ENCODE measurements at places on chromosomes 13 and 19. TPM values are rescaled to one million over a fixed set of nuclear protein-coding genes. Genes with fewer than 3 reads are reported as not detected.

Gene MAP4K1
- polyA plus RNA-seq, result 82.9 TPM

Gene WBP4
- polyA plus RNA-seq, result 16.6 TPM

Gene CCNA1
- polyA plus RNA-seq, result 3.4 TPM

Gene SIAH3
- 0.07 TPM for polyA plus RNA-seq

DNA sequence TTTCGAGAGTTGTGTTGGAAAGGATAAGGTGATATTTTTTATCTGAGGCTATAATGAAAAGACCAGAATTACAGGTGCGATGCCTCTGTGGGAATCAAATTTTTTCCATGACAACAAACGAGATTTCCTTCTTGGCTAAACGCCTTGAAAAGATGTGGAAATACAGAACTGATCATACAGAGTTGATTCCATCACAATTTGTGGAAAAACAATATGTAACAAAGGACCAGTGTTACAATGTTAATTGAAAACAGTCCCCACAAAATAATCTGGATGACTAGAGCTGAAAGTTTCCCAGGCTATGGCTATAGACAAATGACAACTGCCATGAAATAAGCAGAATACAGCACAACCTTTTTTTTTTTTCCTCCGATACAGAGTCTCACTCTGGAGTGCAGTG, 628.9 kb downstream of the DIAPH3 start:
- no peaks in the 10 kb centered on the region for H3K27me3 ChIP-seq
- no peaks in the 10 kb centered on the region for H3K36me3 ChIP-seq
- DNase-seq, result no peak
- peaks cover 3% of the 10 kb centered on the region for H3K4me1 ChIP-seq
- no peak overlapping the region for H3K4me3 ChIP-seq

GRCh38 chr19:44592451-44592890, 20.9 kb upstream of the IGSF23 start:
- no peaks in the 10 kb centered on the region for H3K4me1 ChIP-seq
- no peak overlapping the region for H3K27ac ChIP-seq
- H3K4me3 ChIP-seq, result no peak overlapping the region
- no peak for DNase-seq

Gene CACNG7
- polyA plus RNA-seq, result 0.05 TPM

DNA sequence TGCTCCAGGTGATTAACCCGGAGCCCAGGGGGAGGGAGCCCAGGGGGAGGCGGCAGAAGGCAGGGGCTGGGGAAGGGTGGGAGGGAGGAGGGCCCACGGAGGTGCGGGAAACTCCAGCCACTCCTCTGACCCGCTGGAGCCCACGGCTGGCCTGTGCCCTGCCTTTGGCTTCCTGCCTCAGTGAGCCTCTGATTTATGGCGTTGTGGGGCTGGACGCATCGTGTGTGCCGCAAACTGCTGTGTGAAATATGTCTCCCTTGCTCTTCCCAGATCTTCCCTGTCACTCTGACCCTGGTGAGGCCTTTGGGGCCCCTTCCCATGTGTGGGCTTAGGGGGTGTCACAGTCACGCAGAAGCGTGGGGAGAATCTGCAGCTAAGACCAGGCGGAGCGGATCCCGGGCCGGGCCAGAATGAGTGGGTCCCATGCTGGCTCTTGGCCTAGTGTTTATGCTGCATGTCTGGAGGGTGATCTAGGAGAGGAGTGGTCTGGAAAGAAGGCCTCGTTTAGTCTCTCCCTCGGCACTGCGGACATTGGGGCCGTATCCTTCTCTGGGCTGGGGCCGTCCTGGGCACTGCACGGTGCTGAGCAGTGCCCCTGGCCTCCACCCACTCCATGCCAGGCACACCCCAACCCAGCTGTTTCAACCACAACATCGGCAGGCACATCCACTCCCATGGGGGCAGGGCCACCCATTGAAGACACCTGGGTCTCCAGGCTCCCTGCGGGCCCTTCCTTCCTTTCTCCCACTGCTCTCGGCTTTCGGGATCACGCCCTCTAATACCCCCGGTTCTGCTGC, 123.0 kb downstream of the KDM4B start:
- H3K4me3 ChIP-seq, result no peak overlapping the region
- no peaks in the 10 kb centered on the region for H3K27me3 ChIP-seq
- no peak for DNase-seq
- H3K27ac ChIP-seq, result no peak overlapping the region
- peaks cover 14% of the 10 kb centered on the region for H3K36me3 ChIP-seq

DNA sequence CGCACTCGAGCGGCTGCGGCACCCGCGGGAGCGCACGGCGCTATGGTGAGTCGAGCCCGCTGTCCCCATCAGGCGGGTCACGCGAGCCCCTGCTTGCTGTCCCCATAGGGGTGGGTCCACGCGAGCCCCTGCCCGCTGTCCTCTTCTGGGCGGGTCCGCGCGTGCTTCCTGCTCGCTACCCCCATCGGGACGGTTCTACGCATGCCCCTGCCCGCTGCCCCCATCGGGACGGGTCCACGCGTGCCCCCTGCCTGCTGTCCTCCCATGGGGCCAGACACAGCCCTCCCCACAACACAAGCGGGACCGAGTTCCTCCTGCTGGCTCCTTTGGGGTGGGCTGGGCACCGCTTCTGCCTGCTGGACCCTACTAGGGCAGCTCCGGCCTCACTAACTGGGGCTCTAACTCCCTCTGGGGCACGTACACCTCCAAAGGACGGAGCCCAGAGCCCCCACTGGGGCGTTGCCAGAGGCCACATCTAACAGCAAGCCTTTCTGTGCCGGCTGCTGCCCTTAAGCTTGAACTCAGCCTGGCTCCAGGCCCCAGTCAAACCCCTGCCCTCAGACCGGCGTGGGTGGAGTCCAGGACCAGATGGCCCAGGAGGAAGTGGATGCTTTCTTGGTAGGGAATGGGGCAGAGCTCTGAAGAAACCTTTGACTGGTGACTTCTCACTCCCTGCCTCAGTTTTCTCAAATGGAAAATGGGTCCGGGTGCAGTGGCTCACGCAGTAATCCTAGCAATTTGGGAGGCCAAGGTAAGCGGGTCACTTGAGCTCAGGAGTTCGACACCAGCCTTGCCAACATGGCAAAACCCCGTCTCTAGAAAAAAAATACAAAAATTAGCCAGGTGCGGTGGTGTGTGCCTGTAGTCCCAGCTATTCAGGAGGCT, 722 bp downstream of the COLGALT1 start:
- no peak for DNase-seq
- peaks cover 23% of the 10 kb centered on the region for H3K36me3 ChIP-seq
- H3K4me1 ChIP-seq, result peaks cover 6% of the 10 kb centered on the region
- H3K27me3 ChIP-seq, result no peaks in the 10 kb centered on the region
- H3K4me3 ChIP-seq, result peak overlapping the region; percentile 67

DNA sequence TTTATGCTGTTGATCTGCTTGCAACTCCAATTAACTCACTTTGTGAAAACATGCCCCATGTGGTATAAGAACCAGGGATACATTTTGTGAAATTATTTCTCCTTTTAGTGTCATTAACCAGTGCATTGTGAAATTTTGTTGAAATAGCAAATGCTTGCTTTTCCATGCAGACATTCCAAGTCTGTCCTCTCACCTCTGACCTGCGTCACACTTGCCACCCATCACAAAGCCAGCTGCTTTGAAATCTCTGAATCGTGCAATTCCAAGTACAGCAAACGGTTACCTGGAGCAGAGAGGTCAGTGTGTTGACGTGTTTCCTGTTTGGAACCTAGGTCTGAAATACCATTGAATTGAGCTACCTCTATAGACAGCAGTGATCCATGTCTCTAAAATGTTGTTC, 4.9 kb upstream of the SLC25A15 start:
- no peak overlapping the region for H3K27ac ChIP-seq
- DNase-seq, result no peak
- no peaks in the 10 kb centered on the region for H3K36me3 ChIP-seq
- H3K4me3 ChIP-seq, result no peak overlapping the region

Gene ANKLE1
- 0.64 TPM for polyA plus RNA-seq

All from thymus (tissue), 14 donors.